Activated CD4-positive, alpha-beta T cell treated with anti-CD3 and anti-CD28 coated beads for 36 hours (primary cell): ENCODE measurements at places on chromosomes 16 and 17. TPM values are rescaled to one million over a fixed set of nuclear protein-coding genes. Genes with fewer than 3 reads are reported as not detected.

DNA sequence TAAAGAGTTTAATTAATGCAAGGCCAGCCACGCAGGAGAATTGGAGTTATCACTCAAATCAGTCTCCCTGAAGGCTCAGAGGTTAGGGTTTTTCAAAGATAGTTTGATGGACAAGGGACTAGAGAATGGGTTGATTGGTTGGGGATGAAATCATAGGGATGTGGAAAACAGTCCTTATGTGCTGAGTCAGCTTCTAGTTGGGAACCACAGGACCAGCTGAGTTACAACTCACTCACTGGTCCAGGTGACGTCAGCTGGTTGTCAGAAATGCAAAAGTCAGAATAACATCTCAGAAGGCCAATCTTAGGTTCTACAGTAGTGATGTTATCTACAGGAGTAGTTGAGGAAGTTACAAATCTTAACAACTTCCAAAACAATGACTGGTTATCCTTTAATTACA lies 47.6 kb downstream of the CPD start:
- peaks cover 2% of the 10 kb centered on the region for H3K4me1 ChIP-seq
- H3K27ac ChIP-seq, result no peak overlapping the region
- DNase-seq, result no peak
- no peak overlapping the region for H3K4me3 ChIP-seq
- H3K27me3 ChIP-seq, result no peaks in the 10 kb centered on the region
- peaks cover 42% of the 10 kb centered on the region for H3K36me3 ChIP-seq

- peaks cover 33% of the 10 kb centered on the region for H3K36me3 ChIP-seq
- peak; percentile 71 for DNase-seq
- H3K27me3 ChIP-seq, result no peaks in the 10 kb centered on the region
- peak overlapping the region; percentile 100 for H3K27ac ChIP-seq
These were observed 26.3 kb downstream of the STAT5B start for GRCh38 chr17:42249681-42250446.

GRCh38 chr17:81910840-81911276 lies 341 bp downstream of the PCYT2 start:
- peak overlapping the region; percentile 79 for H3K4me3 ChIP-seq
- H3K27ac ChIP-seq, result no peak overlapping the region
- H3K4me1 ChIP-seq, result peaks cover 11% of the 10 kb centered on the region
- DNase-seq, result no peak
- H3K36me3 ChIP-seq, result peaks cover 37% of the 10 kb centered on the region
- no peaks in the 10 kb centered on the region for H3K27me3 ChIP-seq

DNA sequence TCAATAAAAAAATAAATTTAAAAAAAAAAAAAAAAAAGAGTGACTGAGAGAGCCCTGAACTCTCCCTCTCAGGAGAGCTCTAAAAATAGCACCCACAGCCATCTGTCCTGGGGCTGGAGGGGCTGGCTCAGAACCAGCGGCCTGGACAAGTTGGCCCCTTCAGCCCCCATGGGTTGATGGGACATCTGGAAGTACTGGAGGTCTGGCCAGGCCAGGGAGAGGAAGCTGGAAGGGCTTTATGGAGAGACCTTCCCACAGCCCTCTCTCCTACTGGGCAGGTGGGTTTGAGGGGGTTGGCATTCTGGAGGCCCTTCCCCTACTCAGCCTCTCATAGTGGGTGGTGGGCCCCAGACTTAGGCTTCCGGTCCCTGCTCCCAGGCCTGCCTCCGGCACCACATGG lies 93.7 kb upstream of the TMEM97 start:
- no peak for DNase-seq
- no peak overlapping the region for H3K27ac ChIP-seq
- H3K36me3 ChIP-seq, result no peaks in the 10 kb centered on the region
- H3K4me3 ChIP-seq, result no peak overlapping the region
- H3K27me3 ChIP-seq, result peaks cover 22% of the 10 kb centered on the region

- no peaks in the 10 kb centered on the region for H3K36me3 ChIP-seq
- no peaks in the 10 kb centered on the region for H3K27me3 ChIP-seq
- H3K4me1 ChIP-seq, result peaks cover 15% of the 10 kb centered on the region
- H3K27ac ChIP-seq, result no peak overlapping the region
These were observed 9.3 kb downstream of the HDAC5 start for GRCh38 chr17:44113868-44114840.

DNA sequence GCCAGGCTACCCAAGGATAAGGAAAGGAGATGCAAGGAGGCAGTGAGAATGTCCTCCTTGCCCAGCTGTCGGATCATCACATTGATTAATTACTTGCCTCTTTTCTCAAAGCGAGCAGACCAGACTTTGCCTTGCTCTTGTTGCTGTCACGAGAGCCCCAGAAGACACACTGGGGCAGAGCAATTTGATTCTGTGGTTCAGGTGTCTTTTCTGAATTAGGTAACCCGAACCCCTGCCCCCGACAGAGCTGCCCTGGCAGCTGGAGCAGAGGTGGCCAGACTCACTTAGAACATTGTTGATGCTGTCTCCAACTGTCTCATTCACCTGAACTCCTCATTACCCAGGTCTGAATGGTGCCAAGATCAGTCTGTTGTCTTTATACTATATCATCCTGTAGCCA lies 34.3 kb downstream of the VAT1L start:
- H3K4me1 ChIP-seq, result no peaks in the 10 kb centered on the region
- no peak for DNase-seq
- H3K4me3 ChIP-seq, result no peak overlapping the region
- H3K27me3 ChIP-seq, result peaks cover 15% of the 10 kb centered on the region
- no peaks in the 10 kb centered on the region for H3K36me3 ChIP-seq
- no peak overlapping the region for H3K27ac ChIP-seq

GRCh38 chr17:36689089-36689667 lies 87.8 kb downstream of the MRM1 start:
- H3K27me3 ChIP-seq, result no peaks in the 10 kb centered on the region
- no peak for DNase-seq
- H3K4me1 ChIP-seq, result no peaks in the 10 kb centered on the region
- no peak overlapping the region for H3K27ac ChIP-seq
- no peaks in the 10 kb centered on the region for H3K36me3 ChIP-seq
- H3K4me3 ChIP-seq, result no peak overlapping the region

DNA sequence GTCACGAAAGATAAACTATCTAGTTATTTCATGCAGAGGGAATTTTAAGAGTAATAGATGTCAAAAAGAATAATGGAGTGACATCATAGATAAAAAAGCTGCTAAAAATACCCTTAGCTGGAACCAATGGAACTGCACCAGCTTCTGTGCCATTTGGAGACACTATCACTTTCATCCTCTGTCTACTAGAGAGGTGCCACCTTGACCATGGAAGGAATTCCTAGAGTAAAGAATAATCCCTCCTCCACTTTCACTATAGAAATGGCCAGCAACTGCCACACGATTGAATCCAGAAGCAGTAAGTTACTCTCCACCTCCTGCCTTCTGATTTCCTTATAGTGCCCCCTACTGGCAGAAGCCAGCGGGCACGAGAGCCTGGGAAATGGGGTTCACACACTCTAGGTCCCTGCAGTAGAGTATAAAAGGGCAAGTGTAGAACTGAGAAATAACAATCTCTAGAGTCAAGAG lies 2.8 kb upstream of the ALDH3A2 start:
- H3K27ac ChIP-seq, result no peak overlapping the region
- no peak overlapping the region for H3K4me3 ChIP-seq
- H3K4me1 ChIP-seq, result peaks cover 42% of the 10 kb centered on the region
- peak; percentile 78 for DNase-seq
- no peaks in the 10 kb centered on the region for H3K36me3 ChIP-seq

DNA sequence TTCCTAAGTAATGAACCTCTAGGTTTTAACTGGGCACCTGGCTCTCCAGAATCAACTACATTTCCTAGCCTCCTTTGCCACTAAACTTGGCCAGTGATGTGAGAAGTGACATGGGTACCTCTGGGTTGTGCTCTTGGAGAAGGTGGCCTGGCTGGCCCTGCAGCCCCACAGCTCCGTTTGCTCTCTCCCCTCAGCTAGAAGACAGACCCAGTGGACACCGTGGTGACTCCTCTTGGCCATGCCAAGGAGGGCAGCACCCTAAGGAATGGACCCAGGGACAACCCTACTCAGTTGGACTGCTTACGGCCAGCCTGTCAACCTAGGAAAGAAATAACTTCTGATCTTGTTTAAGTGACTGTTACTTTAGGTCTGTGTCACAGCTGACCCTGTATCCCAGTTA lies 151.4 kb downstream of the TMEM132E start:
- no peak overlapping the region for H3K4me3 ChIP-seq
- no peak for DNase-seq
- no peaks in the 10 kb centered on the region for H3K4me1 ChIP-seq
- H3K27ac ChIP-seq, result no peak overlapping the region
- no peaks in the 10 kb centered on the region for H3K36me3 ChIP-seq

DNA sequence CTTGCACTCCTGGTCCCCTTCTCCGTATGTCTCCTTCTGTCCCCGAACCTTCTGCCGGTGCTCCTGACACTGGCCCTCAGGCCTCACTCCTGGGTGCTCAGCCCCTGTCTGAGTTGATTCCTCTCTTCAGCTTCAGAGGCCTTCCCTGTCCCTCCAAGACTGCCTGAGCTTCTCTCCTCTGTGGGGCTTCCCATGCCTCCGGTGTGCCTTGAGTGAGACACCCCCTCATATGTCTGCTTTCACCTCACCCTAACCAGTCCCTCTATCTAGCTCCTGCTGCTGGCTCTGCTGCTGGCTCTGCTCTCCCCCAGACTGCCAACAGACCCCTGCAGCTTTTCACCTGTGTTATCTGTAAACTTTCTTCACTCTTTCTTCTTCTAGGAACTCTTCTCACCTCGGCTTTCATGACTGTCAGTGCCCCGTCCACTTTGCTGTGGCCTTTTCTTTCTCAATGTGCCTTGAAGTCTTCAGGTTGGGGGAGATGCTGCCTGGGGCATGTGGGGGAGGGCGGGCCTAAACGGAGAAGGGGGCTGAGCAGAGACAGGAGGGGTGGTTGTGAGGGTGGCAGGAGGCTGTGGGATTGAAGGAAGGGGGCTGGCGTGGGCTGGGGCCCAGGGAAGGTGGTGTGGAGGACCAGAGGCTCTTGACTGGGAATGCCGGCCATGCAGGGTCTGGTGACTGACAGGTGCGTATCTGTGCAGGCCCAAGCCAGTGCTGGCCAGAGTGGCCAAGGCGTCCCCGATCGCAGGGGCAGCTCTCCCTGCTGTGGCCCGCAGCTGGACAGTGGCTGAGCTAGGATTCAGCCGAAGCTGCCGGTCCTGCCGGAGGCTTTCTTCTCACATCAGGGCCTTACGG lies 81.3 kb downstream of the METRNL start:
- no peak for DNase-seq
- H3K27me3 ChIP-seq, result peaks cover 16% of the 10 kb centered on the region
- no peak overlapping the region for H3K27ac ChIP-seq
- H3K4me3 ChIP-seq, result no peak overlapping the region
- H3K36me3 ChIP-seq, result no peaks in the 10 kb centered on the region
- H3K4me1 ChIP-seq, result peaks cover under 1% of the 10 kb centered on the region

GRCh38 chr17:7131423-7131791 lies 16.8 kb upstream of the ASGR2 start:
- H3K27me3 ChIP-seq, result no peaks in the 10 kb centered on the region
- H3K4me3 ChIP-seq, result no peak overlapping the region

- H3K4me1 ChIP-seq, result peaks cover 48% of the 10 kb centered on the region
- H3K27ac ChIP-seq, result peak overlapping the region; percentile 21
- H3K27me3 ChIP-seq, result no peaks in the 10 kb centered on the region
- H3K36me3 ChIP-seq, result peaks cover 4% of the 10 kb centered on the region
- peak; percentile 48 for DNase-seq
- H3K4me3 ChIP-seq, result no peak overlapping the region
These were observed 4.2 kb upstream of the MAP3K14 start for GRCh38 chr17:45320931-45321461.

- no peak overlapping the region for H3K27ac ChIP-seq
- no peaks in the 10 kb centered on the region for H3K27me3 ChIP-seq
- no peak for DNase-seq
- H3K4me3 ChIP-seq, result no peak overlapping the region
- no peaks in the 10 kb centered on the region for H3K36me3 ChIP-seq
These were observed 10.6 kb upstream of the TMIGD1 start for GRCh38 chr17:30344283-30345088.

DNA sequence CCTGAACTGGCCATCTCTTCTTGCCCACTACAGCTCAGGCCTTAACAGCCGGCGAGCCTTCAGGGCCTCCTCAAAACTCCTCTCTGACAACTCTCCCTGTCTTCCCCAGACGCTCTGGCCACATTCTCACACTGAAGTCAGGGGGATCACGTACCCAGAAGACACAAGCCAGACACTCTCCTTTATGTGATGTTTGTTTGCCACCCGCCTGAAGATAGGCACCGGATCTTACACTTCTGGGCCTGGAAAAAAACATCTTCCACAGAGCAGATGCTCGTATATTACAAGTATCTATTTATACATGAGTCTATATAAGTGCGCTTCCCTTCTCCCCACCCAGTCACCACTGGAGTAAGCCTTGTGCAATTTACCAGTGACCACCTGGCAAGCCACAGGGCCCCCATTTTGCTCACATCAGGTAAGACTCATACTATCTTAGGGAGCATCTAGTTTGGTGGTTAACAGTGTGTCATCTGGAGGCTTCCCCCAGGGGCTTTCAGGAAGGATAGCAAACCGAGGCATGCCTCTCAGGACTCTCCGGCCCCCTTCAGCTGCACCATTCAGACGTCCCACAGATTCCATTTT lies 349.4 kb downstream of the SOX9 start:
- H3K27ac ChIP-seq, result no peak overlapping the region
- no peak overlapping the region for H3K4me3 ChIP-seq

- peaks cover 2% of the 10 kb centered on the region for H3K27me3 ChIP-seq
- H3K36me3 ChIP-seq, result no peaks in the 10 kb centered on the region
- DNase-seq, result no peak
These were observed 62.7 kb downstream of the HLF start for GRCh38 chr17:55327225-55328088.

GRCh38 chr16:68404736-68405345 lies 43.5 kb downstream of the SMPD3 start:
- DNase-seq, result no peak
- H3K4me3 ChIP-seq, result no peak overlapping the region
- no peaks in the 10 kb centered on the region for H3K36me3 ChIP-seq
- peaks cover 2% of the 10 kb centered on the region for H3K27me3 ChIP-seq
- no peak overlapping the region for H3K27ac ChIP-seq
- H3K4me1 ChIP-seq, result peaks cover 18% of the 10 kb centered on the region

- DNase-seq, result no peak
- peaks cover 10% of the 10 kb centered on the region for H3K27me3 ChIP-seq
- H3K4me3 ChIP-seq, result no peak overlapping the region
These were observed 49.0 kb upstream of the ENPP7 start for GRCh38 chr17:79681628-79682261.

DNA sequence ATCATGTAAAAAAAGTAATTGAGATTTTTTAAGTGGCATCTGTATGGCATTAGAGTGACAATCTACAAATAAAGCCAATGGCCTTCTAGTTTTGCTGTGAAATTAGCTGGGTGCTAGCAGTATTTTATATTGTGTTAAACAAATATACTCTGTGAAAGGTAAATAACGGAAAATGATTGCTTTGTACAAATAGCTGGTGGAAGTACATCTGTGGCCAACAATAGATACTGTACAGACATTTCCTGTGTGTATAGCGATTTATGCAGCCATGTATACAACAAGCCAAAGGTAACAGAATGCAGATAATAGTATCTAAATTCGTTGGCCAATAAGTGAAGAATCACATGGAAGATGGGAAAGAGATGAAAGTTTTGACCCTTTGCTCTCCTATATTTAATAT lies 26.6 kb downstream of the IQCK start:
- no peaks in the 10 kb centered on the region for H3K27me3 ChIP-seq
- H3K4me1 ChIP-seq, result no peaks in the 10 kb centered on the region
- no peak overlapping the region for H3K27ac ChIP-seq
- H3K4me3 ChIP-seq, result no peak overlapping the region
- H3K36me3 ChIP-seq, result no peaks in the 10 kb centered on the region

The BAIAP2 gene
- total RNA-seq, result 4.6 TPM

The NPIPA2 gene
- 1.8 TPM for total RNA-seq

The SLC13A2 gene
- total RNA-seq, result not detected

The KRT33A gene
- not detected for total RNA-seq

The SLC12A3 gene
- not detected for total RNA-seq

The BAHCC1 gene
- total RNA-seq, result 0.05 TPM

The TPSD1 gene
- not detected for total RNA-seq

The CD300E gene
- total RNA-seq, result not detected

The FCSK gene
- 10.3 TPM for total RNA-seq

The DLX3 gene
- not detected for total RNA-seq

The SHISA9 gene
- 0.02 TPM for total RNA-seq

The SMYD4 gene
- 19.7 TPM for total RNA-seq

The OR4D1 gene
- 0.16 TPM for total RNA-seq

The MYO19 gene
- total RNA-seq, result 110 TPM
